GM23248 (cell line): ENCODE measurements at places on chromosomes 16 and 17. TPM values are rescaled to one million over a fixed set of nuclear protein-coding genes. Genes with fewer than 3 reads are reported as not detected.

DNA sequence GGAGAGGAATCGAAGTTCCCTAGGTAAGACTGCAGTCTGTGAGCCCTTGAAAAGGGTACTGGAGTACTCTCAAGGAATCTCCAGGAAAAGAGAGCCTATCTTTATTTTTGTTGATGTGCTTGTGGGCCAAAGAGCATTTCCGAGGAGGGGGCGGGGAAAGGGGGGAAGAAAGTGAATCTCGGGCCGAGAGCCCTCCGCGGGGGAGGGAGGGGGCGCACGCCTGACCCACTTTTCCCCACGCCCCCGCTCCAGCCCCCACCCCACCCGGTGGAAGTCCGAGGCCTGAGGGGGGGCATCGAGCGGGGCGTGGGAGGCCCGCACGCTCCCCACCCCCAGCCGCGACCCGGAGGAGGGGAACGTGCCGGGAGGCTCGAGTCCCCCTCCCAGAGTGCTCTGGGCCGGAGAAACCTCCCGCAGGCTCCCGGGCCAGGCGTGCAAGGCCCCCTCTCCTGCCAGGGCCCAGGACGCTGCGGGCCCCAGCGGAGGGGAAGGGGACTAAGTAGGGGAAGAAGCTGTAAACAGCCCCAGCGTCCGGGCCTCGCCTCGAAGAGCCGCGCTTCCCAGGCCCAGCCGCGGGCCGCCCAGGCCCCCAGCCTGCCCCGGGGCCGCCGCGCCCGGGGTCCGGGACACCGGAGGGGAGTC, 444 bp downstream of the HELZ start:
- no peak overlapping the region; the same call in 1 of the 2 replicates for H3K27ac ChIP-seq
- H3K36me3 ChIP-seq = no peaks in the 10 kb centered on the region
- H3K27me3 ChIP-seq = no peaks in the 10 kb centered on the region
- H3K4me1 ChIP-seq = peaks cover 36% of the 10 kb centered on the region

- no peaks in the 10 kb centered on the region for H3K36me3 ChIP-seq
- H3K4me3 ChIP-seq = no peak overlapping the region
- H3K27me3 ChIP-seq = no peaks in the 10 kb centered on the region
- no peak for DNase-seq
Measured at GRCh38 chr17:54439816-54440215, 460.8 kb upstream of the TOM1L1 start.

DNA sequence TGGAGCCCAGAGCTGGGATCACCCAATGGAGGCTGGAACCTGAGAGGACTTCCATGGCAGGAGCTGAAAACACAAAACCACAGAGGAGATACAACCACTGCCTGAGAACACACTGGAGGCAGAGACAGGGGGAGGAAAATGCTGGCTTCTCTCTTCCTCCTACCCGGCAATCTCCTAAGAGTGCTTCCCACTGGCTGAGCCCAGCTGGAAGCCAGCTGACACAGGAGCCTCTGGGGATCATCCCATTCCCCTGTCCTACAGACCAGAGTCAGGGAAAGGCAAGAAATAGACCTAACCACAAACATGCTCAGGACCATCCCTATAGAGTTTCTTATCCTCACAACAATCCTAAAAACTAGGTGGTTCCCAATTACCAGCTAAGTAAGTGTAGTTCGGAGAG, 112.4 kb upstream of the CDH5 start:
- no peak overlapping the region for H3K27ac ChIP-seq
- no peaks in the 10 kb centered on the region for H3K36me3 ChIP-seq
- no peak overlapping the region for H3K4me3 ChIP-seq
- no peak for DNase-seq
- H3K27me3 ChIP-seq = no peaks in the 10 kb centered on the region

- peak overlapping the region; percentile 60 for H3K27ac ChIP-seq
- no peaks in the 10 kb centered on the region for H3K27me3 ChIP-seq
- peak; percentile 54 for DNase-seq
- peaks cover 16% of the 10 kb centered on the region for H3K36me3 ChIP-seq
- H3K4me3 ChIP-seq = no peak overlapping the region
- peaks cover 73% of the 10 kb centered on the region for H3K4me1 ChIP-seq
Measured at GRCh38 chr17:38881600-38882191, 11.8 kb downstream of the LASP1 start.

- peak; percentile 99 for DNase-seq
- H3K4me3 ChIP-seq = peak overlapping the region; percentile 7; the same call in 1 of the 2 replicates
- no peaks in the 10 kb centered on the region; the same call in 1 of the 2 replicates for H3K36me3 ChIP-seq
- peaks cover 66% of the 10 kb centered on the region for H3K4me1 ChIP-seq
- peak overlapping the region; percentile 99 for H3K27ac ChIP-seq
Measured at GRCh38 chr16:75244844-75245758, 6.3 kb downstream of the BCAR1 start.

The VAT1L gene
- total RNA-seq = 6.2 and 7.1 TPM in 2 replicates

DNA sequence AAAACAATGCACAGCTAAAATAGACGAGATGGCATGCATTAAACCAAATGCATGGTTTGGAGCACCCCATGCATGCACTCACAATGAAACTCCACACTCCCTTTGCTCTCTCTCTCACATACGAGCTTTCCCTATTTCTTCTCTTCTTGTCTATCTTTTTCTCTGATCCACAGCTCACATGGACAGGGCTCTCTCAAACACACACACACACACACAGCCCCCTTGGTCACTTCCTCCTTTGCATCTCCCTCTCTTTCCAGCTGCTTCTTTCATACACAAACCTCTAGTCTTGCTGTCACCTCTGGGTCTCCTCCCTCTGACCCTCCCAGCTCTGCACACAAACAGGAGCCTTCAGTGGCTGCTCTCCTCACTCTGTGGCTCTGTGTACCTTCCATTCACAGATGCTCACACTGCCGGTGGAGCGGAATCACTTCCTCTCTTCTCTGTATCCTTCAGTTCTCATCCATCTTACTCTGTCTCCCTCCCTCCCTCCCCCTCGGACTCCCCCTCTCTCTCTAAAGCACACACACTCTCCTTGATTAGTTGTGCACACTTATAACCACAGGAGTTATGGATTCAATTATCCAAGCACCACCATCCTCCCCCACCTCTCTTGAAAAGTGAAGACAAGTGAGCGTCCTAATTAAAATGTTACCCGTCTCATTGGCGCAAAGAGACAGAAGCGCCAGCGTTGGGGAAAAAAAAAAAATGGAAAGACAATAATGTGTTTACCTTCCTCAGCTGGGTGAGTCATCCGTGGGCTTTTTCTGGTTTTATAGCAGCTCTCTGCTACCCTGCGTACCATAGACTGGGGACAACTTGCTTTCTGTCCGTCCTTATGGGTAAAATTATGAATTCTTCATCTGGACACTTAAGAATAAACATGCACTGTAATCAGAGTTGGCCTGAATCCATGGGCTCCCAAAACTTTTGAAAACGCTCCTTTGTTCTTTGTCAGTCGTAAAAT, 90.8 kb downstream of the SHISA6 start:
- H3K4me3 ChIP-seq = no peak overlapping the region
- H3K4me1 ChIP-seq = no peaks in the 10 kb centered on the region
- no peaks in the 10 kb centered on the region for H3K27me3 ChIP-seq
- H3K36me3 ChIP-seq = no peaks in the 10 kb centered on the region

DNA sequence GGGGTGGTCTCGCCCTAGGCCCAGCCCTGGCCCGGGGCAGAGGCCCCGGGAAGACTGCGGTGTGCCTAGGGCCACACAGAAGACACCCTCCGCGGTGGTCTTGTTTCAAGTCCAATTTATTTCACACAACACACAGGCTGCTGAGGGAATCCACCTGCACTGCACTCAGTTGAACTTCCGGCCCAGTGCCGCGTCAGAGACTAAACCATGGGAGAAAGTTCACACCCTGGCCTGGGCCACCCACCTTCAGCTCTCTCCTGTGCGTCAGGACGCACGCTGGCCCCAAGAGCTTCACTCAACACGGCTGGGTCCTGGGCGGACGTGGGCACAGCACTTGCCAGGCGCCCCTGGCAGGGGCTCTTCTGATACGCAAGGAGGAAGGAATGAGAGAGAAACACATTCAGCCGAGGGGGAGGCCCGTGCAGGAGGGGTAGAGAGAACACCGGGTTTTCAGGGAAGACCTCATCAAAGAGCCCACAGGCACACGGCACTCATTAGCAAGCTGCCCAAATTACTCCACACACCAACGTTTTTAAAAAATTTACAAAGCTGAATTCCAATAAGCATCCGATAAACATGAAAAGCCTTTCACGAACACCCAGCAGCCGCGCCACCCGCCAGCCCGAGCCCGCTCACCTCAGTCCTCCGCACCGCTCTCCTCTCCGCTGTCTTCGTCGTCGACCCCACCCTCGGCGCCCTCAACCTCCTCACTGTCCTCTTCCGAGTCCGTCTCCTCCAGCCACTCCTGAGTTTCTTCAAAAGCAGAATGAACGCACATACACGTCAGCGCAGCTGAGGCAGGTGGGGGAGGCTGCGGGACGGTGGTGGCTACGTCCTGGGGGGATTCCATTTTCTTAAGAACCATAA, 57.8 kb downstream of the KLHDC4 start:
- no peaks in the 10 kb centered on the region; the same call in 1 of the 2 replicates for H3K36me3 ChIP-seq
- H3K27me3 ChIP-seq = no peaks in the 10 kb centered on the region
- no peak overlapping the region for H3K27ac ChIP-seq
- H3K4me1 ChIP-seq = no peaks in the 10 kb centered on the region
- no peak for DNase-seq
- no peak overlapping the region for H3K4me3 ChIP-seq

- no peak overlapping the region for H3K27ac ChIP-seq
- no peak overlapping the region for H3K4me3 ChIP-seq
- no peaks in the 10 kb centered on the region for H3K36me3 ChIP-seq
- H3K27me3 ChIP-seq = no peaks in the 10 kb centered on the region; the same call in 1 of the 2 replicates
- no peak for DNase-seq
- no peaks in the 10 kb centered on the region for H3K4me1 ChIP-seq
Measured at GRCh38 chr17:20279631-20280030, 187.7 kb downstream of the LGALS9B start.
